ENCODE measurements at places on chromosomes 5 and 9. TPM values are rescaled to one million over a fixed set of nuclear protein-coding genes. Genes with fewer than 3 reads are reported as not detected.

The ACSL6 gene
- total RNA-seq, result 0.49 TPM

The SMU1 gene
- 15.5 TPM for total RNA-seq

The SOX30 gene
- not detected for total RNA-seq

The CYSRT1 gene
- total RNA-seq, result 24.3 TPM

The TAF1L gene
- total RNA-seq, result not detected

Data from vagina (tissue), 2 donors.